Fibroblast of lung (primary cell): ENCODE measurements at places on chromosomes 7 and 10. TPM values are rescaled to one million over a fixed set of nuclear protein-coding genes. Genes with fewer than 3 reads are reported as not detected.

The STEAP1 gene
- 60.9 and 69.9 TPM in 2 replicates for total RNA-seq

The C10orf62 gene
- not detected in 2 replicates for total RNA-seq

The WDFY4 gene
- total RNA-seq = under 0.01 and 0.66 TPM in 2 replicates

The HOXA6 gene
- 3.6 and 4.4 TPM in 2 replicates for total RNA-seq

The HDAC9 gene
- total RNA-seq = 3.6 and 7.9 TPM in 2 replicates

The SNCG gene
- 8.7 and 21.3 TPM in 2 replicates for total RNA-seq

The EBF3 gene
- under 0.01 and 0.17 TPM in 2 replicates for total RNA-seq

The CHST3 gene
- total RNA-seq = 24.1 and 29.9 TPM in 2 replicates
